ENCODE measurements at places on chromosomes 1 and 21.

GRCh38 chr1:181620183-181620582 is 136.9 kb downstream of the CACNA1E start:
- no peak for DNase-seq

- DNase-seq: no peak
These were observed 2.7 kb upstream of the KIF21B start for GRCh38 chr1:201026234-201026633.

- DNase-seq: no peak
These were observed 7.8 kb downstream of the GLIS1 start for GRCh38 chr1:53731043-53731600.

DNA sequence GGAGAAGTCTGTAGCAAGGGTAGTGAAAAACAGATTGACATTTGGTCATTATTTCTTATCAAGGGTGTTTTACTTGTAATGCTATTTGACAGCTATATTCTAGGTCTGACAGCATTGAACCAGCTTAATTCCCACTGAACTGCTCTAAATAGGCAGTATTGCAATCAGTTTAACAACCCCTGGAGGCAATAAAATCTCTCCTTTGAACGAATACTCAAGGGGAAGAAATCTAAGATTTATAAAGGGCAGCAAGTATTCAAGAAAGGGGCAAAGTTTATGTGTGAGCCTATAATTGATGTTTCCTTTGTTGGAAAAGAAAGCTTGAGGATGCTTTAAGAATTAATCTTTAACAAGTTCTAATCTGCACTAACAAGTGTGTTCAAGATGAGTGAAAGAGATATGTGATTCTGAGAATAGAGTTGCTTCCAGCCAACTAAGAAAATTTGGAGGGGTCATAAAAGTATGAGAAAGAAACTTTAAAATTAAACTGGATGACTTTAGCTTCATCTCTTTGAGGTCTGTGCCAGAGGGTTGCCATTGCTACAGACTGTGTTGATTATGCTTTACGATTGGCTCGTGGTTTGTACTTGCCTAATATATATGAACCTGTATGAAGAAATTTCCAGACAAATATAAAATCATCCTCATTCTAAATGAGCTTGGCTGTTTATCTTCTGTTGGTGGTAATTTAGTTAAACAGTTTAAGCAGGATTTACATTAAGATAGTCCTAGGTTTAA is 72.5 kb downstream of the ZNF326 start:
- DNase-seq: no peak

DNA sequence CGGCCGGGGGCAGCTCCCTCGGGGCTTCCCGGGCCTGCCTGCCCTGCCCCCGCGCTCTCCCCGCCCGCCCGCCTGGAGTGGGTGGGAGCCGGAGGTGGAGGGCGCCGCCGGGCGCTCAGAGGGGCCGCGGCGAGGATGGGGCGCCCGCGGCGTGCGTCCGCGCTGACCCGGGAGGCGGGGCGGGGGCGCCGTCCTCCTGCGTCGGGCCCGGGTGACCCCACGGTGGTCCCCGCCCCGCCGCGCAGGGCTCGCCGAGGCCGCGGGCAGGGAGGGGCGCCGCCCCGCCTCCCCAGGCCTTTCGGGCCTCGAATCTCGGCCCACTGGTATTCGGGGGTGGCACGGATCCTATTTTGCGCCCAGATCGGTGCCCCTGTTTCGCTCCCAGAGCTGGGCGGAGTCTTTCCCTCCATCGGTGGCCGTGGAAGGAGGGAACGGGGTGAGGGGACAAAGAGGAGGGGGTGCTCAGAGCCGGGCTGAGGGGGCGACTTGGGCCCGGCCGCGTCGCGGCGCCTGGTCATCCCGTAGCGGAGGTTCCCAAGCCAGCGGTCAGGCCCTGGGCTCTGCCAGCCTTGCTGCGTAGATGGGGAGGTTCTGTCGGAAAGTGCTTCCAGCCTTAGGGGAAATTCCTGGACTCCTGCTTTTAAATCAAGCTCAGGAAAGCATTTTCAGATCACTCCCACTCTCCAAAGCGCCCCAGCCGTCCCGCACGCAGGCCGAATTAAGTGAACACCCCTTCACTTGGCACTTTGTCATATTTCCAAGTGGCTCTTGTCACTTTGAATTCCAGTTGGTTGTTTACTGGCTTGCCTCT is 545 bp downstream of the PATJ start:
- peak; percentile 40 for DNase-seq

DNA sequence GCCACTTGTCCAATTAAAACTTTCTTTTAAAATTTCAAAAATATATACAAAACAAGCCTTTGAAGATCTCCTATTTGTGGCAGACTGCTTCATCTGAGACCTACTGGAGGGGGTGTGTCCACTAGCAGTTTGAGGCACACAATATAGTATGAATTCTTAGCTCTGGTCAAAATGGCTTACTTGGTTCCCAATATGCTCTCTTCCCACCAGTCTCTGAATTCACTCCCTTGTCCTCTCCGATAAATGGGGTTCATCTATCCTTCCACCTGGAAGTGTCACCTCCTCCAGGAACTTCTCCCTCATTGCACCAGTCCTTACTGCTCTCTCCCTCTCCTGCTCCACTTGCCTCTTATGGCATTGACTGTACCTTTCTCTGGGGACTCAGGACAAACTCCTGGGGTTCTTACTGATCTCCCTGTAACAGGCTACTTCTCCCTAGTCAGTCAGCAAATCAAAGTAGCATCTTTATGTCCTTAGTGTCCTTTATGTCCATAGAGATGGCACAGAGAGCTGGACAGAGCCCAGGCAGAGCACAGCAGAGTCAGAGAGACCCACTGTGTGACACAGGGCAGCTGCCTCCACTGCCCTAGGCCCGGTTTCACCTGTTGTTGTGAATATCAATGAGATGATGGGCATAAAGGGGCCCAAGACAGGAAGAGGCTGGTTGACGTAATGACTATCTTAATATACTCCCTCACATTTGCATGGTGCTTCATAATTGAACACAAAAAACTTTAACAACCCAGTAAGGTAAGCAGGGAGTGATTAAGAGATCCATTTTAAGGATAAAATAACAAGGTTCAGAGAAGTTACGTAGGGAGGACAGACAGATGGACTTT is 3.6 kb downstream of the ASAP3 start:
- no peak for DNase-seq

DNA sequence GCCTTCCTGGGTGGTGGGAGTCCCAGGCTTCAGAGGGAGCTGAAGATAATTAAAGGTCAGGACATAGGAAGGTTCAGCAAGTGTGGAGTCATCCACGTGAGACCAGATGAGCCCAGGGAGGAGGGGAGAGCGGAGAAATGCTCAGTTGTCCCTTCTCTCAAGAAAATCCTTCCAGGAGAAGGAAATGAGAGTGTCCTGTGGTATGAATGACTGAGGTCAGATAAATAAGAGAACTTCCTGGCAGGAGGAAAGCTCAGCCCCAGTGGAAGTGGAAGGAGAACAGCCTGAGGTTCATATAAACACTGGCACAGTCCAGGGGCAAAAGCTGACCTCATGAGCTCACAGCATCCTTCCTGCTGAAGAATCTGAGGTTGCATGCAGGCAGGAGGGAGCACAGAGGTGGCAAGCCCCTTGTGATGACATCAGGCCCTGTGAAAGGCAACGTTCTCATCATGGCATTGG is 97.6 kb downstream of the NAV1 start:
- no peak for DNase-seq

DNA sequence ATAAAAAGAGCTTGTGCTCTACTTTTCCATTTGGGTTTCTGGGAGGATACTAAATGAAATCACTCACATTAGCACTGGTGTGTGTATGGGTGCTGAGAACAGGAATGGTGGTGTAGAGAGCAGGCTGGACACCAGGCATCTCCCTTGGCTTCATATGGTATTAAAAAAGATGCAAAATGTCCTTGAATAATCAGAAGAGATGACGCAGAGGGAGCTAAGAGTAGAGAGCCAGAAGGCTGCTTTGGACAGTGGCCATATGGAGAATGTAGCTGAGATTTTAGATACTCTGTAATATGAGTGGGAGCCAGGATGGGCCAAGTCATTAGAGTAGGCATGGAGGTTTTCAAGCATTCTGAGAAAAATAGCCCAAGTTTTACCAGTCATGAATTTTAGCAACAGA is 112.3 kb upstream of the ZRANB2 start:
- DNase-seq: peak; percentile 39

DNA sequence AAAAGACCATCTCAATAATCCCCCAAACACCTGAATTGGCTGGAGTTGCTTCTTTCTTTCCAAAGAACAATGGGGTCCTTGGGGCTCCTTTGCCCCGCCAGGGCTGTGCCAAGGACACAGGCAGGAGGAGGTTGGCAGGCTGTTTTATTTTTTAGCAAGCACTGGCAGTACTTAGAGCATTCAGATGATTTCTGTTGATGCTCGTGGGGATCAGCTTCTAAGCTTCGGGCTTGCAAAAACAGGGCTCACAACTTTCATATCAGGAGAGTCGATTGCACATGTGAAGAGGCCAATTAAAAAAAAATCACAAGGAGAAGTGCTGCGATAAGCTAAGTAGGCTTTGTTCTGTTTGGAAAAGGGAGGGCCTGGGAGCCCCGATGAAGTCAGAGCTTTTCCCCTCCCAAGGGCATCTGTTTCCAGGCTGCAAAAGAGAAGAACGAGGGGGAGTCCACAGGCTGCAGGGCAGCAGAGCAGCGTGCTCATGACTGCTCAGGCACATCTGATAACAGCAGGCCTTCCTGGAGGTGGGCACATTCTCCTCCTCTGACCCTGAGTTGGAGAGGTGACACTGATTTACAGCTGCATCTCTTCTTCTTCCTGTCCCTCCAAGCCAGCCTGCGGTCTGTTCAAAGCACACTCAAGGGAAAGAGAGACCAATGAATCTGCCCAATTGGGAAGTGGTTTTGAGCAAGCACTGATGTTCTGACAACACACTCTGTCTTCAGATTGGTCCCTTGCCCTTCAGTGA is 27.3 kb upstream of the BCAR3 start:
- no peak for DNase-seq

DNA sequence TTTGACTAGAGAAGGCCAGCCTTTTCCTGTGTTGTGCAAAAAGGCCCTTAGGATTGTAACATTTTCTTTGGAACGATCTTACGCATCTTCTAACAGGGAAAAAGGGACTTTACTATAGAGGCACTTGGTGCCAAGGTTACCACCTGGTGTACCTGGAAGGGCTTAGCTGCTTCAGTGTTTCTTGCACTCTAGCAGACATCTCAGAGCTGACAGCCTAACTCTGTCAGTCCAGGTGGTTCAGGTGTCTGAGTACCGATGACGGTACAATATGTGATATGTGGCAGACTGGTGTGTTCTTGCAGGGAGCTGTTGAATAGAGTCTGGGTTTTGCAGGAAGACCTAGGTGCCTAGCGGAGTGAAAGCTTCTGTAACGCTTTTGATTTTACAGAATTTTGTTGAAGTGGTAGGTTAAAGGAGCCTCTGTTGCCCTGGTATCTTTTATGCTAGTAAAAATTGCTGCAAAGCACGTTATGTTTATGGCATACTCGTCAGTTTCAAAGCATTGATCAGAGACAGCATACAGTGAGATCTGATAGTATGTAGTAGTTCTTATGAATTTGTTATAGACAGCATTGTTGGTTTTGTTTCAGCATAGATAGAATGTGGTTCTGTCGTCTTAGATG is 1.4 kb downstream of the MAGI3 start:
- DNase-seq: no peak

DNA sequence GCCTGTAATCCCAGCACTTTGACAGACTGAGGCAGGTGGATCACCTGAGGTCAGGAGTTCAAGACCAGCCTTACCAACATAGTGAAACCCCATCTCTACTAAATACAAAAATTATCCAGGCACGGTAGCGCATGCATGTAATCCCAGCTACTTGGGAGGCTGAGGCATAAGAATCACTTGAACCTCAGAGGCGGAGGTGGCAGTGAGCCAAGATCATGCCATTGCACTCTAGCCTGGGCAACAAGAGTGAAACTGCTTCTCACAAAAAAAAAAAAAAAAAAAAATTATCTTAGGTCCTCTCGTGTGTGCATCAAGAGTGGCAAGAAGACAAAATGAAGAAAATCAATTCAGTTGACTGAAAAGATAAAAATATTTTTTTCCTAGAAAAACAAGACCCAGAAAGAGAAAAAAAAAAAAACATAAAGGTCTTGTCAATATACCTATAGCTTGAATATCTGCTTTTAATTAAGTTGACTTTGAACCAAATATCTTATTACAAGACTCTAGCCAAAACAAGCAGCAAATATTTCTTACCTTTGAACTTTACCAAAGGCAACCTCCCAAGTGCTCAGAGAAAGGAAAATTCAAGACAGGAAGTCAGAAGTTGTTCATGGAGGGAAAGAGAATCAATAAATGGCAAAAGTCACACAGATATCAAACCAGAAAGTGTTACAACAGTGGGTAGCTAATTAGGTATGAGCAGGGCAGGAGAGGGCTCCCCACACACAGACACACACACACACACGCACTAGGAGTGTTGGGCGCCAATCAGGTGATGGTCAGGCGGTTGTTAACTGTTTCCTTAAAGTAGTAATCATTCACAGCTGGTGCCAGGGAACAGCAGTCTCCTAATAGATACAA is 29.6 kb downstream of the ITLN2 start:
- no peak for DNase-seq

- DNase-seq: no peak
These were observed 233.6 kb downstream of the RPS6KC1 start for GRCh38 chr1:213284626-213285025.

All from posterior cingulate gyrus (tissue), 11 donors.